ENCODE measurements at places on chromosomes 5 and 9.
A peak's percentile ranks its signal among the peaks of the same experiment; 100 is the strongest.

- no peak for DNase-seq
These were observed 92.3 kb upstream of the PTGER4 start for GRCh38 chr5:40587376-40587775.

DNA sequence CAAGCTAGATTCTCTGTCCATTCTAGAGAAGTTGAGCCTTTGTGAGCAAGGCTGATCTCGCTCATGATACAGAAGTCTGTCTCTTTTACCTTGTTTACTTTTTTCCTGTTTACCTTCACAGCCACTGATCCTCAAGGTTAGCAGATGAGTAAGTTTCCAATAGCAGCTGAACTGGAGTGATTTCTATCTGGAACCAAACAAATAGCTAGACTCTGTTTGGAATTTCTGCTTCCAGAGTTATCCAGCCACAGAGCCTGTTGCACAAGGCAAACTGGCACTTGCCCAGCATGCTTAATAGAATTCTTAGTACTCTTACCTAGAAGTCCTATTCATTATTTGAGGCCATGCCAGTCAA lies 12.8 kb upstream of the PANK3 start:
- DNase-seq, result no peak

GRCh38 chr5:81631124-81631523 lies 119.8 kb downstream of the SSBP2 start:
- peak; percentile 16 for DNase-seq

- no peak for DNase-seq
These were observed 22.2 kb upstream of the CFAP157 start for GRCh38 chr9:127684576-127684975.

DNA sequence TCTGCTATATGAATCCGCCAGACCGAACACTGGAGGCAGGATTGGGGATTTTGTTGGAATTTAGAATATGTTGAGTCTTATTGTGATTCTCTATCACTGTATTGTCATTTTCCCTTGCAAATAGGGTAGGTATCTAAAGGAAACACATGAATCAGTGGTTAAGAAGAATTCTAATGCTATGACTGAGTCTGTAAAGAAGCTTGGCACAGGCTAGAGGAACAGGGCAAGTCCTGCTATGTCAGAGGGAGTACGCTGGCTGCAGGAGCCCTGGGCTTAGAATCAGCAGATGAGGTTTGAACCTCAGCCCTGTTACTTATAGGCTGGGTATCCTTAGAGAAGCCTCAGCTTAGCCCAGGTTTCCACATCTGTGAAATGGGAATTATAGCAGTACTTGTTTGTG lies 198.1 kb downstream of the NR3C1 start:
- DNase-seq, result no peak

DNA sequence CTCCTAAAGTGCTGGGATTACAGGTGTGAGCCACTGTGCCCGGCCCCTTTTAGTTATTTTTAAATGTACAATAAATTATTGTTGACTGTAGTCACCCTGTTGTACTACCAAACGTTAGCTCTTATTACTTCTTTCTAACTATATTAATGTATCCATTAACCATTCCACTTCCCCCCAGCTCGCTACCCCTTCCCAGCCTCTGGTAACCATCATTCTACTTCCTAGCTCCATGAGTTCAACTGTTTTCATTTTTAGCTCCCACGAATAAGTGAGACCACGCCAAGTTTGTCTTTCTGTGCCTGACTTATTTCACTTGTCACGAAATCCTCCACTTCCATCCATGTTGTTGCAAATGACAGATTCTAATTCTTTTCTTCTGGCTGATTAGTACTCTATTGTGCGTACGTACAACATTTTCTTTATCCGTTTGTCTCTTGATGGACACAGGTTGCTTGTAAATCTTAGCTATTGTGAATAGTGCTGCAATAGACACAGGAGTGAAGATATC lies 6.5 kb downstream of the LURAP1L start:
- DNase-seq, result no peak

GRCh38 chr5:64312491-64312890 lies 146.8 kb downstream of the RNF180 start:
- no peak for DNase-seq

DNA sequence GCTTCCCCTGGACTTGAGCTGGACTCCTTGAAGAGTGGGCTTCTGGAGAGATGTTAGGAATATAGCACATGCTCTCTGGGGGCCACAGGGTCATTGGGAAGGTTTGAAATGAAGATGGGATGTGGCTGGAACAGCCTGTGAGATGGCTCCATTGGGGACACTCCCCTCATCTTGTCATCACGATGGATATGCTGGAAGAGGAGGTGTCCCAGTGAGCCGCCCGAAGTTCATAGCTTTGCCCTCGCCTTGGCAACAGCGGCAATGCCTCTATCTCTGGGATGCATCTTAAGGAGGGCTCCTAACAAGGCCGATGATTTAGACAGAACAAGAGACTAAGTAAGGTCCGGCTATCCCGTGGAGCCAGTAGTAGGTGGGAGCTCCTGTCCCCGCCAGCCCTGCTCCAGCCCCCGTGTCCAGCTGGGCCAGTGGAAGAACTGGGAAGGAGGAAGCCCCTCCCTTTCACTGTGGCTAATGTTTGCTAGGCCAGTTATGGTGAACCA lies 23.9 kb downstream of the AMBP start:
- no peak for DNase-seq

- no peak for DNase-seq
These were observed 5.2 kb upstream of the SLC22A5 start for GRCh38 chr5:132364319-132364718.

DNA sequence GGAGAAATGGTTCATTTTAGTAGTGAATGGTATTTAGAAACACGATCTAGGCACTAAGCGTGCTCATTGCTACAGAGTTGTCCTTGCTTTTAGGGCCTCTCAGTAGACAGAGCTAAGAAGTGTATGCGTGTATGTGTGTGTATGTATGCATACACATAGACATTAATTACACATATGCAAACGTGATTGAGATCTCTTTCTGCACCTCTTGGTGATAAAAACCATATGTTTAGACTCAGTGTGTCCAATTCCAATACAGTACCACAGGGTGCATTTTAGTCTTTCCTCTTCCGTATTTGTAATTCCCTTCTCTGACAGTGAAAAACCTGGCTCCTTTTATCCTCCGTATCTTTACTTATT lies 13.1 kb downstream of the TRIO start:
- no peak for DNase-seq

GRCh38 chr9:128420060-128420650 lies 502 bp upstream of the CERCAM start:
- DNase-seq, result peak; percentile 63

DNA sequence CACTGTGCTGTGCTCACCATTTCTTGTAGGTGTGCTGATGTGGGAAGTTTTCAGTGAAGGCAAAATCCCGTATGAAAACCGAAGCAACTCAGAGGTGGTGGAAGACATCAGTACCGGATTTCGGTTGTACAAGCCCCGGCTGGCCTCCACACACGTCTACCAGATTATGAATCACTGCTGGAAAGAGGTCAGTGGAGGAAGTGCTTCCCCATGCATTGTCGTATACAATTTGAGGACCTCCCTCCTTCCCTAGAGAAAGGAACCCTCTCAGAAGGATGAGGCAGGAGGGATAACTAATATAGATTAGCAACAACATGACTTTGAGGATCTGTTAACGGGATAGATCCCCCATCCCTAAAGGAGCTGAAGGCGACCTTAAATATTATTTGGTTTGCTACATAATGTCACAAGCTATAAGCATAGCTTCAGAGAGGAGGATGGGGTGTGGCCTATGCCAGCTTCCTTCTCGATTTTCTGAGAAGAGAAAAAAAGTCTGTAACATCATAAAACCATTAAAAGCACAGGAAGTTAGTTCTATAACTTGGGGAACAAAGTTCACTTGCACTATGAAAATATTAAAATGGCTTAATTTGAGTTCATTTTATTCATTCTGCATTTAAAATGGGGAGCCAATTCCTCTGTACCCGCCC lies 17.0 kb upstream of the CYFIP2 start:
- DNase-seq, result no peak

- no peak for DNase-seq
These were observed 629.8 kb upstream of the SEMA6A start for GRCh38 chr5:117204404-117204803.

- DNase-seq, result no peak
These were observed 18.6 kb upstream of the TJP2 start for GRCh38 chr9:69155341-69156030.

DNA sequence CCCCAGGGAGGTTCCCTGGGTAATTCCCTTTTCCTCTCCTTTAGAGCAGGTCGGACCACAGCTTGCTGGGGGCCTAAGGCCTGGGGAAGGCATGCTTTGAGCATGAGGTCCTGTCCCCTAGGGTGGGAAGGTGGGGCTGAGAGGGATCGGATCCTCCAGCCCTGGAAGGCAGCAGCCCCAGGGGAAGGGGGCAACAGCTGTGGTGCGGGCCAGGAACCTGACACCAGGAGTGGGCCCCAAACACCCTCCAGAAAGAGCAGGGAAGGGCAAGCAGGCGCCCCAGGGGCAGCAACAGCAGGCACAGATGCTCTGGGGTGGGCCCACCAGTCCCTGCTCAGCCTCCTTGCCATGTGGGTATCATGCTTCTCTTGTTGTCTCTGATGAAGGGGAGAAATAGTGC lies 3.2 kb upstream of the CORO2A start:
- no peak for DNase-seq

DNA sequence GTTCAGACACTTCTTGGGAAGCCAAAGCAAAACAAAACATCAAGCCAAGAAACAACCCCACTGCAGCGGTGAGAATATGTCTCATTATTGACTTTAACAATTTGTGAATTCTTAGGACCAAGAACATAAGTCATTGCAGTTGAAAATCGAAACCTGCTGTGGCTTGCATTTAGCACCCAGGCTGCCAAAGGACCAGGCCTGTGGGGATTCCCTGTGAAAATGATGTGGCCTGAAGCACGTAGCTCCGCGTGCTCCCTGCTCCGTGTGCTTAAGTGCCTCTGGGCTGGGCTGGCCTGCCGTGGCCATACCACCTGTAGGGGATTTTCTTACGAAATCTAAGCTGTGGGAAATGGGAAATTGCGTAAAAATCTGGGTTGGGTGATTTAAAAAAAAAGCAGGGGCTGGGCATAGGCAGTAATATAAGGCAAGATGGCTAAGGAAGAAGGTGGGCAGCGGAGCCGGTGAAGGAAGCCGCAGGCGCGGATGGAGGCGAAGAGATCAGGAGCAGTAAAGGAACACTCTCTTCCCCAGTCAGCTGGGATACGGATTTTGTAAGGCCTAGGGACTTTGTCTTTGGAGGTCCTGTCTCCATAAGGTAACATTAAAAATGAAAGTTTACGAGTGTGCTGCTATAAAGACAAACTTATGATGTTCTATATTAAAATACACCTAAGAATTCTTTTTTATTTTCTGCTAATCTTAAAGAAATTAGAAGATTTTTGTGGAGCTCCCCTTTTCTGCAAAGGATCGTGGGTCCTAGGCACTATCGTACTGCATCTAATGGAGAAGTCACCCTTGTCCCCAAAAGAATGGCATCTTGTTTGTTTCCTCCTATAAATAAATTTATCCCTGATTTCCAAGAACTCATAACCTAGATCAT lies 189.6 kb upstream of the SEMA6A start:
- no peak for DNase-seq

GRCh38 chr9:124454791-124455443 lies 4.7 kb downstream of the ADGRD2 start:
- no peak for DNase-seq

DNA sequence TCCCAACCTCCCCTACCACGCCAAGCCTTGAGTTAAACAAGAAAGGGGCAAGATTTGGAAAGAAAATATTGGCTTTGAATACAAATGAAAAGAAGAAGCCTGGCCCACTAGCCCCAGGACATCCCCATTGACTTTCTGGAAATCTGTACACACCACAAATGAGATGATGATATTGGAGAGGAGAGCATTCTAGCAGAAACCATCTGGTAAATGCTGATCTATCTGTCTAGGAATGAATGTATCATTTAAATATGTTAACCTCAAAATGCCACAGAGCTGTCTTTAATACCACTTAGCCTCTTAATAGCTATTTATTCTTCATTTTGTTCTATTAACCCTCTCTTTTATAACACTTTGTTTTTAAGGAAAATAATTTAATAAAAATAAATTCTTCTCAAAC lies 270.2 kb upstream of the PDE4D start:
- DNase-seq, result no peak

DNA sequence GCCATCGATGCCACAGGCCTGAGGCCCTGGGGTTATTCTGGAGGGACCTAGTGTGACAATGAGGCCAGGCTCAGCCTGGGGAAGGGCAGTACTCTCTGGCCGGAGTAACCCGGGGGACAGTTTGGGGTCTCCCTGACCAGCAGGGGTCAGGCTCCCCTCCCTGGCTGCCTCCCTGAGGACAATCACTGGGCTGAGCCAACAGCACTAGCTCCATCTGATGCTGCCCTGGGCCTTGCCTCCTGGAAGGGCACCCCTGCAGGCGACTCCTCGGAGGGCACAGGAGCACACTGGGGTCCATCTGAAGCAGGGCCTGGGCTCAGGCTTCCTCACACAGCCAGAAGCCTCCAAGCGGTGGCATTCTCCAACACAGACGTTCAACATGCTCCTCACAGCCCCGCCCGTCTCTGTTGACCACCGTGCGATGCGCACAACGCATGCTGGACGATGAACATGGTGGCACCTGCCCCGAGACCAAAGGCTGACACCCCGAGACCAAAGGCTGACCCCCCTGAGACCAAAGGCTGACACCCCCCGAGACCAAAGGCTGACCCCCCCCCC lies 68.3 kb downstream of the ADAMTS2 start:
- no peak for DNase-seq

DNA sequence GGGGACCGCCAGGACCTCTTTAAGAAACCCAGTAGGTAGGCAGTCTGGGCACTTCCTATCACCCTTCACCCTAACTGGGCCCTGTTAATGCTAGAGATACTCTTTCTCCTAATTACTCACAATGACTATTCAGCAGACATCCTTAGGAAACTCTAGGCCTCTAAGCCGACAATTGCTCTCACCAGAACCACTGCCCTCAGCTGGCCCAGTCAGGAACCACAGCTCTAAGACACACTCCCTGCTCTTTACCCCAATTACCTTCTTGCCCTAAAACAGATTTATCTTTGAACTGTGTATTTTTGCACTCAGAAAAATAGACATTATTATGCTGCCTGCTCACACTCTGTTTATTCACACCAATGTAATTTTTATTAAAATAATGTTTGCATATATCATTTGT lies 432.6 kb upstream of the SLC30A5 start:
- no peak for DNase-seq
